ENCODE measurements at places on chromosomes 12 and 14.

GRCh38 chr14:88297306-88297705 lies 25.8 kb downstream of the KCNK10 start:
- no peak for DNase-seq

GRCh38 chr12:96020314-96021003 lies 14.9 kb downstream of the LTA4H start:
- no peak for DNase-seq

DNA sequence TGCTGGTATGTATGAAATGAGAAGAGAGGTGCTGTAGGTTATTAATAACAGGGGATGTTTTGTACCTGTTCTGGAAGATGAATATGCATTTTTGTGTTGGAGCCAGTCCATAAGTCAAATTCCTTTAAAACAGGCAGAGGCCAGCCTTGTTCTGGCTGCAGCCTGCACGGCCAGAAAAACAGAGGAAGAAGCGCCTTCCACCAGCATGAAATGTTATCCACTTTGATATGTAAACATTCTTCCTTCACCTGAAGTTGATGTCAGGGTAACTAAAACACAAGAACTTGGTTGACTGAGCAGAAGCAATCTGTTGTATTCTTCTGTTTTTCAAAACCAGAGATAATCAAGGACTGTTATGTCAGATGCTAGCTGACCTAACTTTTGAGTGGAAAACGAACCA lies 237.9 kb upstream of the PLEKHG7 start:
- no peak for DNase-seq

DNA sequence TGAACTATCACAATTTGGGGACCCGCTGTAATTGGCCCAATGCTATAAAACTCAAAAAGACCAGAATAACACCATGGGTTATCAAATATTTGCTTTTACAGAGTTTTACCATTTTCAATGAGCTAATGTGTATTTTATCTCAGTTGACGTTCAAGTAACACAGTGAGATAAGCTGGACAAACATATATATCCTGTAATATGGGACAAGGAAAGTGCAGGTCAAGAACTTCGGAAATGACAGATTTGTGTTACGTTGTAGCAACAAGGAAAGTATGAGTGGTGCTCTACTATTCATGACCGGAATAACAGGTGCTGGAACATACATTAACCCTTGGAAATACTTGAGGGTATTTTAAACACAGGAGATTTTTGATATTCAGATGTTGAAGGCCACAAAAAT lies 566.4 kb upstream of the FLRT2 start:
- no peak for DNase-seq

DNA sequence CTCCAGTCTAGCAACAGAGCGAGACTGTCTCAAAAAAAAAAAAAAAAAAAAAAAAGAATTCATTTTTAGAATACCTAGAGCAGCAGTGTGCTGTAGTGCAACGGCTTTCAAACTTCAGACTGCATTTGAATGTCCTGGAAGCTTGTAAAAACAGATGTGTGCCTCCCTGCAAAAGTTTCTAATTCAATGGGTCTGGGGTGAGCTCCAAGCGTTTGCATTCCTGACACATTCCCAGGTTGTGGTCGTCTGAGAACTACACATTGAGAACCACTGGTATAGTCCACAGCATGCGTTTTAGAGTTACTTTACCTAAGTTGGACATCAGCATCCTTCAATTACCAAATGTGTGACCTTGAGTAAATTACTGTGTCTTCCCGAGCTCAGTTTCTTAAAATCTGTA lies 816.8 kb downstream of the NRXN3 start:
- no peak for DNase-seq

GRCh38 chr14:54691525-54692283 lies 124.8 kb downstream of the SAMD4A start:
- peak; percentile 63 for DNase-seq

GRCh38 chr12:81520064-81520945 lies 238.8 kb downstream of the PPFIA2 start:
- no peak for DNase-seq

GRCh38 chr12:72270961-72271360 lies 1.2 kb upstream of the TRHDE start:
- DNase-seq = no peak

DNA sequence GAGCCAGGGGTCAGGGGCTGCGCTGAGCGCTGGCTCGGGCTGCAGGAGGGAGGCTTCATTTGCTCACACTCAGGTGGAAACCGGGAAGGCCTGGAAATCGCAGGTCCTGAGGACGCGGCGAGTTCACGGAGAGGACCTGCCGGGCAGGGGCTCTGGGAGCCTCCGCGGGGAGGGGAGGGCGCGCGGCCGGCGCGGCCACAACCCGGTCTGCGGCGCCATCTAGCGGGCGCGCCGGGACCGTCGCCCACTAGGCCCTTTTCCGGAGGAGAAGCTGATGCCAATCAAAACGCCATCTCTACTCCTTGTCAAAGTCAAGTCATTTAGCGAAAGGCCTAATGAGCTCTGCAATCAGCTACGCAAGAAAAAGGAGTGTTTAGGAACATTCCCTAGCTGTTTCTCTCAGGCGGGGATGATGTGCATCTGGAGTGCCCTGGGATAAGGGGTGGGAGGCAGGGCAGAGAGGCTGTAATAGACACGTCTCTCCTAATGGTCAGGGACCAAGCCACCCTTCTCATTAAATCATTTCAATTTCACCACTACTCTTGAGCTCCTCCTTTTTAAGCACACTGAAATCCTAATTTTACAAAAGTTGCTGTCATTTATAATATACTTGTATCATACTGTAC lies 885.8 kb upstream of the TMEM132C start:
- peak; percentile 23 for DNase-seq

- no peak for DNase-seq
These were observed 151.0 kb upstream of the SRRM4 start for GRCh38 chr12:118830296-118830695.

- DNase-seq = no peak
These were observed 618 bp downstream of the GNPNAT1 start for GRCh38 chr14:52790756-52791222.

- DNase-seq = no peak
These were observed 317.6 kb downstream of the SOX5 start for GRCh38 chr12:23631786-23632377.

DNA sequence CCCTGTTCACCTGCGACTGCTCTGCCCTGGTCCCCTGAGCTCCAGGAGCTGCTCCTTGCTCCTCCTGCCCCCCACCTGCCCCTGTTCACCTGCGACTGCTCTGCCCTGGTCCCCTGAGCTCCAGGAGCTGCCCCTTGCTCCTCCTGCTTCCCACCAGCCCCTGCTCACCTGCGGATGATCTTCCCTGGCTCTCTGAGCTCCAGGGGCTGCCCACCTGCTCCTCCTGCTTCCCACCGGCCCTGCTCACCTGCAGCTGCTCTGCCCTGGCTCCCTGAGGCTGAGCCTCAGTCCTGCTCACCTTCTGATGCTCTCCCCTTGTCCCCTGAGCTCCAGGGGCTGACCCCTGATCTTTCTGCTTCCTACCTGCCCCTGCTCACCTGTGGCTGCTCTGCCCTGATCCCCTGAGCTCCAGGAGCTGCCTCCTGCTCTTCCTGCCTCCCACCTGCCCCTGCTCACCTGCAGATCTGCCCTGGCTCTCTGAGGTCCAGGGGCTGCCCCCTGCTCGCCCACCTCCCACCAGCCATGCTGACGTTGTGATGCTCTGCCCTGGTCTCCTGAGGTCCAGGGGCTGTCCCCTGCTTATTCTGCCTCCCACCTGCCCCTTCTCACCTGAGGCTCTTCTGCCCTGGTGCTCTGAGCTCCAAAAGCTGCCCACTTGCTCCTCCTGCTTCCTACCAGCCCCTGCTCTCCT lies 219.2 kb downstream of the TMEM121 start:
- no peak for DNase-seq

DNA sequence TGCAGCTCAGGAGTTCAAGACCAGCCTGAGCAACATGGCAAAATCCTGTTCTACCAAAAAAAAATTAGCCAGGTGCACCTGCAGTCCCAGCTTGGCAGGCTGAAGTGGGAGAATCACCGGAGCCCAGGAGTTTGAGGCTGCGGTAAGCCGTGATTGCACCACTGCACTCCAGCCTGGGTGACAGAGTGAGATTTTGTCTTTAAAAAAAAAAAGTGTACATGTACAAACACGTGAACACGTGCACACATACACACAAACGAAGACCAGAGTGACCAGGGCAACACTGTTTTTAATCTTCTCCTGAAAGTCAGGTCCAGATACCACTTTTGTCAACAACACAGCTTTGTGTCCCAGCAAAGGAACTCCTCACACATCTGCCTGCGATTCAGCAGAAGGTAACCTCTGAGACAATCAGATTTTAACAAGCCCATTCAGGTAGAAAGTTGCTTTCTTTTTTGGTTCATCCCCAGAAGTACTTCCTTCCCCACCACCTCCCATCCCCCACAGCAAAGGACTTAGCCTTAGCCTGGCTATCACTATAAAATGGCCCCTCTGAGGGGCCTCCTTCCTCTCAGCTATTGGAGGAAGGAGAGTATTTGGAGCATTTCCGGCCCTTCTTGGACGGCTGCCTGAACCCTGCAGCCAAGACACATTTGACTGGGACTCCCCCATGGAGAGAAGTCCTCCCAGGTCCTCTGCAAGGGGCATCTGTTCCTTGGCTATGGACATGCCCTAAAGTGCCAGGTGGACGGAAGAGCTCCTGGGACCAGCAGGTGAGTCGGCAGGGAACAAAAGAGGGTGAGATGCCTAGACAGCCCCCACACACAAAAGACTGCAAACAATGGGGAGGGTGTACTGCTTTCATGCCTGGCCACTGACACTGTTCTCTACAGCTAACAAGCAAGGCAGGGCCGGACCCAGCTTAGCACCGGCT lies 9.8 kb downstream of the CTDSP2 start:
- DNase-seq = peak; percentile 65

DNA sequence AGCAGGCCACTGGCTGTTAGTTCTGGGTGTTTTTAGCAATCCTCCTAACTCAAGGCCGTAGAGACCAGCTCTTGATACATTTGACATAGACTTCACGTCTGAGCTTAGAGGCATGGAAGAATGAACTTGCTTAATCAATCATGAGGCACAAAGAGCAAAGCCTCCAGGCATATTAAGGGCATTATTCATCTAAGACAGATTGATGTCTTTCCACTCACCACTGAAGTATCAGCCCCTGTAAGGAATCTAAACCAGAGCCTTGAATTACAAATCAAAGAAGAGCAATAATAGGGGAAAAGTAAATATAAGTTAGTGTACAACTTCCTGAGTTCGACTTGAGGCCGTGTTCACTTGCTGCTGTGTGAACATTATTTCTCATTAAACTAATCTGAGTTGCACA lies 1470.7 kb downstream of the AACS start:
- no peak for DNase-seq

- DNase-seq = no peak
These were observed 23.8 kb upstream of the CATSPERB start for GRCh38 chr14:91755570-91756295.

DNA sequence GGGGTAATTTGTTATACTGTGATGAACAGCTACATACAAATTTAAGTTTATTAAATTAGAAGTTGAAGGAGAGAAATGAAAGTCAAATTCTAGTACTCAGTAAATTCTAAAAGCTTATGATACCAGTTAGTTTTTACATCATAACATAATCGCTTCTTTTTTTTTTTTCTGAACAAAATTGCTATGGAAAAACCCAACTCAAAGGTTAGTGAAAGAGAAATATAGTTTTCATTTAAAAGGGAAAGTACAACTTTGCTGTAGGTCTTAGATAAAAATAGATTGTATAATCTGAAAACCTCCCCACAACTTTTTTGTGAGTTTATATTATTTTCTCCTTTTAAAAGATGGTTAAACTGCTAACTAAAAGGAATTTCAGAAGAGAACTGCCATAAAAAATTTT lies 53.7 kb upstream of the LRRK2 start:
- no peak for DNase-seq

DNA sequence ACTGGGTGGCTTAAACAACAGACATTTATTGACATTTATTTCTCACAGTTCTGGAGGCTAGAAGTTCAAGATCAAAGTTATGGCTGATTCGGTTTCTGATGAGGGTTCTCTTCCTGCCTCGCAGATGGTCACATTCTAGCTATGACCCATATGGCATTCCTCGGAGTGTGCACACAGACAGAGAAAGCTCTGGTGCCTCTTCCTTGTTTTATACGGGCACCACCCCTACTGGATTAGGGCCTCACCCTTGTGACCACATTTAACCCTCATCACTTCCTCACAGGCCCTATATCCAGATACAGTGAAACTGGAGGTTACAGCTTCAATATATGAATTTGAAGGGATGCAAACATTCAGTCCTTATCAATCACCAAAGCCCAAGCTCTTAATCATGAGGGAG lies 77.0 kb upstream of the OVCH1 start:
- DNase-seq = no peak

- no peak for DNase-seq
These were observed 42.1 kb downstream of the ATL1 start for GRCh38 chr14:50602035-50602434.

GRCh38 chr14:99420711-99421110 lies 59.9 kb downstream of the SETD3 start:
- DNase-seq = no peak

GRCh38 chr12:122137229-122137628 lies 36.8 kb downstream of the IL31 start:
- no peak for DNase-seq

- DNase-seq = no peak
These were observed 56.1 kb downstream of the KCNJ8 start for GRCh38 chr12:21718403-21718802.

DNA sequence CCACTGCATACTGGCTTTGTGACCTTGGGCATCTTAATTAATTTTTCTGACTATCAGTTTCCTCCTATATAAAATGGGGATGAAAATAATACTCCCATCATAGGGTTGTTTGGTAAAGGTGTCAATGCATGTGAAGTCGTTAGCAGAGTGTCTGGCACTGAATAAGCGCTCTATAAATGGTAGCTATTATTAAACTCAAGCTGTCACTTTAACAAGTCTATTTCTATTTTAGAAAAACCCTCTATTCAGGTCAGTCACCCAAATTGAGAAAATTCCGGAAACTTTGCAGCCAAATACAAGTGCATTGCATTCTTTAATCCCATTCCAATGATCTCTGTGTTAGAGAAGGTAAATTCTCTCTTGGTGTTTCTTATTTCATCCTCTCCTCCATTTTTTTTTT lies 363.1 kb downstream of the SYT1 start:
- DNase-seq = peak; percentile 50

GRCh38 chr12:108768591-108769500 lies 37.5 kb upstream of the CORO1C start:
- DNase-seq = no peak

DNA sequence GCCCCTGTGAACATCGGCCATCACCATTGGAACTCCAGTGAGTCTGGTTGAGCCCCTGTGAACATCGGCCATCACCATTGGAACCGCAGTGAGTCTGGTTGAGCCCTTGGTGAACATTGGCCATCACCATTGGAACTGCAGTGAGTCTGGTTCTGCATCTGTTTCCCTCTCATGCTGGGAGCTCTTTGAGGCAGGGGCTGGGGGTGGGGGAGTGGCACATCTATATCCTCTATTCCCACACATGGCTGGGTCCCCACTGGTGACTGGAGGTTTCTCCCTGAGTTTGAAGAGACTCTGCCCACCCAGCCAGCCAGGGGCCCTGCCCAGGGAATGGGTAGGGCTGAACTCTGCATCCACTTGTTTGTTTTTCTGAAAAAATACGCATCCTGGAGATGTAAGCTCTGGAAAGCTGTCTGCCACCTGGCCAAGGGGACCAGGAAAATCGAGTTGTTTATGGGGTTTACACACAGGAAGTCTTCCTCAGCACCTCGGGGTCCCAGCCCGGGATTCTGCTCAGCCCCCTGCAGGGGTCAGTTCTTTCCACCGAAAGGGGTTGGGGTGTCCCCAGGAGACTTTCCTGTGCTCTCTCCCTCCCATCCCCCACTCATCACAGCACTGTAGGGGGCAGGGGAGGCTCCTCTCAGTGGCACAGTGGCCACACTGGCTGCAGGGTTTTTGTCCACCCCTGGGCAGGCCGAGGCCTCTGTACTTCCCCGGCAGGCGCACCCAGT lies 170.5 kb upstream of the GSC start:
- no peak for DNase-seq

- no peak for DNase-seq
These were observed 8.4 kb downstream of the B4GALNT1 start for GRCh38 chr12:57624441-57625220.

Data from putamen (tissue), 1 donor.